ENCODE measurements at places on chromosomes 3 and 15.

GRCh38 chr3:69749461-69749860 is 10.2 kb downstream of the MITF start:
- no peak for DNase-seq

DNA sequence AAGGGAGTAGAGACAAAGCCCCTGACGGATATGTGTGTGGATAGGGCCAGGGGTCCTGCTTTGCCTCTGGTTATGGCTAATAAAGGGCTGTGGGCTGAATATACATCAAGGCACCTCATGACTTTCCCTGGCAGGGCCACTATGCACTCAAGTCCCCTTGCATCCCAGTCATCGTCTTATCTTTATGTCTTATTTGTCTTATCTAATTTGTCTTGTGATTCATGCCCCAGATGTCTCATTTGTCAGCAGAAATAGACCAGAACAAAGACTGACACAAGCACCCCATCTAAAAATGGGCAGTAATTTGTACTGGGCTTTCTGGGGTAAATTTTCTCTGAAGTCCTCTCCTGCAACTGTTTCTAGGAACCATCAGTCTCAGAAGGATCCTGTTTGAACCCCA is 68.6 kb downstream of the ITGA11 start:
- no peak for DNase-seq

GRCh38 chr15:84681831-84682230 is 23.8 kb upstream of the NMB start:
- DNase-seq = no peak

GRCh38 chr3:160141485-160142185 is 83.6 kb upstream of the C3orf80 start:
- no peak for DNase-seq
